ENCODE measurements at places on chromosomes 16 and 17.

- no peak for DNase-seq
Observed at GRCh38 chr17:5263441-5263840, 18.6 kb upstream of the RABEP1 start.

GRCh38 chr17:43439041-43439440 is 40.2 kb downstream of the ARL4D start:
- no peak for DNase-seq

- no peak for DNase-seq
Observed at GRCh38 chr16:66477028-66477515, 50.0 kb downstream of the BEAN1 start.

DNA sequence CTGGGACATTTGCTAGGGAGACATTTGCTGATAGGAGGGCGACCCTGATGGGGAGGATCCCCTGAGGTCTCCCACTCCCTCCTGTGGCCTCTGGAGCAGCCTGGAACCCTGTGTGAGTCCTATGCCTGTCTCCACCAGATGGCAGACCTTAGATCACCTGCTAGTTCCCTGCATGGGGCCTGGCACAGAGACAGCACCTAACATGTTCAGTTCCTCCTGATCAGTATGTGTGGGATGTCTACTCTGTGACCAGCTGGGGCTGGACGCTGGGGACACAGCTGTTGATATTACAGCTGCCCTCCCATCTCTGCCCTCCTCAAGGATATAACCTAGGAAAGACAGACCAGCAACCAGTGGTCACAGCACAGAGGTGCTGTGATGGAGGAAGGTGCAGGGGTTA is 1.1 kb upstream of the ADCY7 start:
- DNase-seq = peak; percentile 13

- peak; percentile 80 for DNase-seq
Observed at GRCh38 chr16:85245307-85246172, 133.3 kb upstream of the CIBAR2 start.

All from HFFc6 (cell line).